ENCODE measurements at places on chromosomes 11 and 22.

- DNase-seq: no peak
Observed at GRCh38 chr11:102849311-102849710, 5.9 kb upstream of the MMP3 start.

- no peak for DNase-seq
Observed at GRCh38 chr11:23480736-23481135, 620.5 kb upstream of the CCDC179 start.

GRCh38 chr11:134624166-134624920 lies 212.3 kb upstream of the B3GAT1 start:
- no peak for DNase-seq

DNA sequence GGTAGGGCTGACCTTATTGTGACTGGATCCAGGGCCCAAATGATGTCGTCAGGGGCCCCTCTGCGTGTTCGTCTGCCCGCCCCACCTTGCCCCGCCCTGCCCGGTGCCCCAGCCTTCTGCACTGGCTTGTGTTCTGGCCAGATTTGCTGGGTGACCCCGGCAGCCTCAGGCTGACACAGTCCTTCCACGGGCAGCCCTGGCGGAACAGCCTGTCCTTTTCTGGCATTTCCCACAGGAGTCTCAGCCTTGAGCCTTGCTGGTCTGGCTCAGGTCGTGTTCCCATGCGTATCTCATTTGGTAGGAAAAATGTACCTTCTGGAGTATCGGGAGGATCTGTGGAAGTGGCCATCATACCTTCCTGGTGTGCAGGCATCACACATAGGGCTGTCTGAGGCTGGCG lies 31.0 kb downstream of the IGHMBP2 start:
- DNase-seq: no peak

DNA sequence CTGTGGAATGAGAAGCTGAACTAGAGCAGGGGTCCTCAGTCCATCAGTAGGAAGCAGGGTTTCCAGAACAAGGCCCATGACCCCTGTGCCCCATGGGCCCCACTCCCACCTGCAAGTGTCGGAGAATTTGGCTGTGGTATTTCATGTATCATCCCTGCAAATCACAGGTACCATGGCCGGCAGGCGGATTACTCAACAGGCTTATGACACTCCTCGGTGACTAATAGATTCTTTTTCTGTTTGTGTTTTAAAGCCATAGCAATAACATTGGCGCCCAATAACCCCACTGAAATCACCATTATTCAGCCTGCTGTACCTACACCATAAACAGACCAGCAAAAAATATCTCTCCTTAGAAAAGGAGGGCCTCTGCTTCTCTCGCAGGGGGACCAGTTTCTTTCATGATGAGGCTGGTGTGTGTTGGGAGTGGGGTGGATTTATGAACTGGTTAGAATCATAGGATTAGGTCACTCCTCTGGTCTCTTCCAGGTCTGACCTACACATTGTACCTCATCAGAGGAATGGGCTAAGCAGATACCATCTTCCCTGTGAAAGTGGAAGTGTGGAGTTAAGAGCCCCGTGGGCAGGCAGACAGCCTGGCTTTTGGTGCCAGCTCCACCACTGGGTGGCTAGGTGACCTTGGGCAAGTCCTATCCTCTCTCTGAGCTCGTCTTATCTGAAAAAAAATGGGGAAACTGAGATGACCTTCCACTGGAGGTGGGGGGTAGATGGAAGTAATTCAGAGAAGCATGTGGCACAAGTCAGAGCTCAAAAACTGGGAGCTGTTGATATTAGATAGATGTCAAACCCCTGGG lies 60.2 kb upstream of the WNT11 start:
- peak; percentile 77 for DNase-seq

- peak; percentile 61 for DNase-seq
Observed at GRCh38 chr11:34654483-34655334, 33.8 kb downstream of the EHF start.

- no peak for DNase-seq
Observed at GRCh38 chr11:41935241-41935640, 475.8 kb upstream of the LRRC4C start.

- peak; percentile 33 for DNase-seq
Observed at GRCh38 chr11:95485115-95485900, 254.3 kb upstream of the SESN3 start.

- no peak for DNase-seq
Observed at GRCh38 chr22:36409911-36410756, 22.4 kb upstream of the MYH9 start.

- peak; percentile 62 for DNase-seq
Observed at GRCh38 chr11:24198481-24198880, 298.4 kb upstream of the LUZP2 start.

- DNase-seq: no peak
Observed at GRCh38 chr11:123751781-123752180, 2.5 kb downstream of the OR6X1 start.

- peak; percentile 89 for DNase-seq
Observed at GRCh38 chr11:132024587-132025295, 654.3 kb downstream of the NTM start.

DNA sequence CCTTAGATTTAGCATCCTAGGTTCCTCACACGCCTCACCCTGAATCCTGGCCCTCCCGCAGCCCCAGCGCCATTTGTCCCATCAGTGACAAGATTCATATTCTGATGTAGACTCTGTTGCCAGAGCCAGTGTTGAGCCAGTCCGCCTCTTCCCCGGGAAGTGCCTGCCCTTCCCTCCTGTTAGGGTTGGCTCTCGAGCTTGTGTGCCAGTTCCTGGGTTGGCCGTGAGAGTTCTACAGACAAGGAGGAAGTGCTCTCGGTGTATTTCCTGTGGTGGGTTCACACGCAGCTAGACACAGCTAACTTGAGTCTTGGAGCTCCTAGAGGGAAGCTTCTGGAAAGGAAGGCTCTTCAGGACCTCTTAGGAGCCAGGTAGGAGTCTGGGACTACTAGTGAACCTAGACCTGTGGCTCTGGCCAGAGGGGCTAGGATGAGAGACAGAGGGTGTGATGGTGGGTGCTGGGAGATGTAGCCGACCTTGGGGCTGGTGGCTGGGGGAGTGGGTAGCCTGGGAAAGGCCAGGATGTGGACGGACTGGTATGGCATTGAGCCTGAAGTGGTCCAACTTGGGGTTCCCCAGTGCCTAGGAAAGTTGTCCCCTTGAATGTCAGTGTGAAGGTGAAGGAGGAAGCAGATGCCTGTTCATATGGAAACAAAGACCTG lies at the start of gene IL18BP:
Gene IL18BP (plus strand): TSS at position 261 of the 662 bp plus-strand sequence. CDS start 1,076 bp downstream, outside the sequence.
- DNase-seq: no peak

DNA sequence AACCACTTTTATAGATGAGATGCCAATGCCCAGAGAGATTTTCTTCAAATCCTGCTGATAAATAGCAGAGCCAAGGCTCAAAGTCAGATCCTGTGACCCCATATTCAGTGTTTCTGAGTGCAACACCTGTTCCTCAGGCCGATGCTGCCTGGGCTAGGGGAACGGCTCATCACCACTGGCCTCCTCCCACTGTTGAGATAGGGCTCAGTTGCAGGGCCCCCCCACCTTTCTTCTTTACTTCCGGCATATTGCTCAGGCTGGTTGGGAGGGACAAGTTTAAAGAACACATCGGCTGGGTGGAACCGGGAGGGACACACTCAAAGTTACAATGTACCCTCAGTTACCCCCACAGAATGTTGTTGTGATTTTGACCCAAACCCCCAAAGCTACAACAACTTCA lies 88.3 kb upstream of the CRTAM start:
- DNase-seq: no peak

DNA sequence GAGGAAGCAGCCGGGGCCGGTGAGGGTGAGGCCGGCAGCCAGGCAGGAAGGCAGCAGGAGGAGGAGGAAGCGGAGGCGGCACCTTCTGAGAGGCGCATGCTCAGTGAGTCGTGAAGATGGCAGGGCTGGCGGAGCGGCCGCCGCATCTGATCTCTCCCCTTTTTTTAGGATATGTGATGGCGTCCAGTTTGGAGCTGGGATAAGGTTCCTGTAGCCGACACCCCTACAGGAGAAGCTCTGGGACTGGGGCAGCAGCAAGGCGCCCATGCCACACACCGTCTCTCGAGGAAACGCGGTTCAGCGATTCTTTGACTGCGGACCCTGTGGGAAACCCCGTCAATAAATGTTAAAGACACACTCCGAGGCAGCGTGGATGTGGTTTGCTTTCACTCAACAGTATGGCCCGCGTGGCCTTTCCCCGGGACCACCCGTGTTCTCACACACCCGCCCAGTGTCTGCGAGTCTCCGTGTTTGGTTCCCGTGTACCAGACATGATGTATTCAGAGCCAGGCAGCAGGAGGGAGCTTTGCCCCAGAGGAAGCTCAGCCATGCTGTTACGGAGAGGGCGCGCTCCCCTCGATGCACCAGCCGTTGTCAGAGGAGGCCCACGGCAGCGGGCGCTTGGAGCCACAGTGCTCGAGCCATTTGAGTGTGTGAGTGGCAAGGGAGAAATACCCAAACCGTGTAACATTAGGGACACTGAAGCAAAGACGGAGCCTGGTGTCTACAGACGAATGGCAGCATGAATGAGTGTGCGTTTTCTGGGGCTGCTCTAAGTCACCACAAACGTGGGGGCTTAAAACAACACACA lies 27.7 kb upstream of the PARVB start:
- no peak for DNase-seq

GRCh38 chr11:115363921-115364320 lies 140.3 kb downstream of the CADM1 start:
- DNase-seq: no peak

DNA sequence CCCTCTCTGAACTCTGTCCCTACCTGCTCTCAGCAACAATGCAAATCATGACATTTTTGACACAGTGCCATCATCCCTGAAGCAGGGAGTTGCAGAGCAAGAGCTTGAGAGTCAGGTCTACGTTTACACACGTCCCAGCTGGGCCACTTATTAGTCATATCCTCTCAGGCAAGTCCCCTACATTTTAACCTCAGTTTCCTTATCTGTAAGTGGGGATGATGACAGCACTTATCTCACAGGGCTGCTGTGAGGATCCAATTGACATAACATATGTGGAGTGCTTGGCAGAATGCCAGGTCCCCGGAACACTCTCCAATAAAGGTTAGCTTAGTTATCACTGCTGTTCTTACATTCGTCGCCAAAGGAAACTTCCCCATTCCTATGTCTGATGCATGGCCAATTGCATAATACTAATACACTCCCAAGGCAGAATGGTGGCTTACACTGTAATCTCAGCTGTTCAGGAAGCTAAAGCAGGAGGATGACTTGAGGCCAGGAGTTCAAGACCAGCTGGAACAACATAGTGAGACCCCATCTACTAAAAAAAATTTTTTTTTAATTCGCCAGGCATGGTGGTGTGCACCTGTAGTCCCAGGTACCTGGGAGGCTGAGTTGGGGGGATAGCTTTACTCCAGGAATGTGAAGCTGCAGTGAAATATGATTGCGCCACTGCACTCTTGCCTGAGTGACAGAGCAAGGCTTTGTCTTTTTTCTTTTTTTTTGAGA lies 16.6 kb downstream of the ASCC2 start:
- peak; percentile 100 for DNase-seq

DNA sequence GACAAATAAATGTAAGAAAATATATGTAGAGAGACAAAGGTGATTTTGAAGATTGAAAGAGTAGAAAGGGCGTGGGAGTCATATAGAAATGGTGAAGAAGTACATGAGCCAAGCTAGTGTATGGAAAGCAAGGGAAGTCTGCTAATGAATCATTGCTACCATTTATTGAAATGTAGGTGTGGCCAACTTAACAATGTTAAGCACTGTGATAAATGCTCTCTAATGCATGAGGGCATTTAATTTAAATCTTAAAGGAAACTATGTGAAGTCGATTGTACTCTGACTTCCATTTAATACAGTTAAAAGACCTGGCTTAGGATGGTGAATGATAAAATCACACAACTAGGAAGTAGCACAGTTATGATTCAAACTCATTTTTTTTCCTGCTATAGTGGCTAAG lies 219.9 kb downstream of the CASP12 start:
- no peak for DNase-seq

GRCh38 chr11:16959602-16960001 lies 54.6 kb downstream of the PLEKHA7 start:
- no peak for DNase-seq
